ENCODE measurements at places on chromosomes 7 and 10.

DNA sequence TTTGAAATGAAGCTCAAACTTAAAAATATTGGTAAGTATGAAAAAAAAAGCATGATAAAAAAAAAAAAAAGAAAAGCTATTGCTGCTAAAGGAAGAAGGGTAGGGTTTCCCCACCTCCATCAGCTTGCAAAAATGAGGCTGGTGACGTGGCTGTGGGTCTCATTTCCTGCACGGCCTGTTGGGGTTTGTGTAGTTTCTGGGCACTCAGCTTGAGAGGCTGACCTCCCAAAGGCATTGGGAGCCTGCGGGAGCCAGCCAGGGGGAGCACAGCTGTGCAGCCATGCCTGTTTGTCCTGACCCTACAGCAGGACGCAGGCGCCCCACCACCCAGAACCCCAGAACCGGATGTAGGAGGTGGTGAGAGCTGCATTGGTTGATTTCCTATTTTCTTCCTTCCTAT lies 48.8 kb upstream of the CARD11 start:
- no peak for DNase-seq

DNA sequence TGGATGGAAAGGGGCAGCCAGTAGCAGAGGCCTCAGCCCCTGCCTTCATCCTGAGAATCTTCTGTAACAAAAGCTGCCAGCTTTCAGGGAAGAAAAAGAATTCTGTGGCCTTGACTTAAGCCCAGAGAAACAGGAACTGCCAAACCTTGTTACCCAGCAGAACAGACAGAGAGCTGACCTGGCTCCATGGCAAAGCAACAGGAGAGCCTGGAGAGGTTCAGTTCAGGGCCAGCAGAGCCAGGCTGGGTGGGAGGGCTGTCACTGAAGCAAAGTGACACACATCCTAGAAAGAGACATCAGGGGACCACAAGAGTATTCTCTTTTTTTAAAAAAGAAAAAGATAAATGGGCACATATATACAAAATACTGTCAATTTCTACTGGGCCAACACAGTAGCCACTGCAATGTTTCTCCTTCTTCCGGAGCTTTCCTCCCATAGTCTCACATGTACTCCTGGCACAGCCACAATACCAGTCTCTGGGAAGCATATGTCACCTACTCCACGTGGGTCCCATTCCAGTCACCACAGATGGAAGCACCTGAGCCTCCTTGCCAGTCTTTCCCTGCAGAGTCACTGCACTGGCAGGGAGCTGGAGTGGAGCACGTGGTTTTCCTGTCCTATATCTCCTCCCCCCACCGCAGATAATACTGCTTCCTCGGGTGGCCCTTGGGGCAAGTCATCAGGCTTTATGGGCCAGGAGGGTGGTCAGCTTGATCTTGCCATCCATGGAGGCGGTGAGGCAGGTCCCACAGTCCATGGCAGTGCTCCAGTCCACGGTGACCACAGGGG lies 15.2 kb upstream of the CYREN start:
- DNase-seq = no peak

DNA sequence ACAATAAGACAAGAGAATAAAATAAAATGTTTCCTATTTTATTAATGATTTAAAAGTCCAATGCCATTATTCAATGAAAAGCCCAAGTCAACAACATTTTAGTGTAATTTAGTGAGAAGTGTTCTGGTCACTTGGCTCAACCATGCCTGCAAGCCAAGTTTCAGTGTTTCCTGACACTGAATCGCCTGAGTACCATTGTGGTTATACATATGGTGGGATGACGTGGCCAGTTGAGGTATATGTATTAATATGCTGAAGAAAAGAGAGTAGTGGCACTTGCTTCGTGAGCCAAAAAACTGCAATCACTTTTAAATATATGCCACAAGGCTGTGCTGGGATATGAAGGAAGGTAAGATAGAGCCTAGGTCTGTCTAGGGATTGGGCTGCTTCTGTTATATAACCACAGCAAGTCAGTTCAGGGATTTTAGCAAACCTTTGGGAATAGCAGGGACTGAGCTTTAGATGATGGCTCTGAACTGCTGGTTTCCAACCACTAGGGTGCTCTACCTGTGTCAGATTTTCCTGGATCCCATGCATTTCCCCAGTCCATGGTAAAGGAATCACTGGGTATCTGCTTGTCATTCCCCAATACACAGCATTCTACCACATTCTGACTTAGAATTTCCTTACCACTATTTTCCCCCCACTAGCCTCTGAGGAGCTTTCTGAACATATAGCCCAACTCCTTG lies 214.0 kb upstream of the PRPS1L1 start:
- no peak for DNase-seq

DNA sequence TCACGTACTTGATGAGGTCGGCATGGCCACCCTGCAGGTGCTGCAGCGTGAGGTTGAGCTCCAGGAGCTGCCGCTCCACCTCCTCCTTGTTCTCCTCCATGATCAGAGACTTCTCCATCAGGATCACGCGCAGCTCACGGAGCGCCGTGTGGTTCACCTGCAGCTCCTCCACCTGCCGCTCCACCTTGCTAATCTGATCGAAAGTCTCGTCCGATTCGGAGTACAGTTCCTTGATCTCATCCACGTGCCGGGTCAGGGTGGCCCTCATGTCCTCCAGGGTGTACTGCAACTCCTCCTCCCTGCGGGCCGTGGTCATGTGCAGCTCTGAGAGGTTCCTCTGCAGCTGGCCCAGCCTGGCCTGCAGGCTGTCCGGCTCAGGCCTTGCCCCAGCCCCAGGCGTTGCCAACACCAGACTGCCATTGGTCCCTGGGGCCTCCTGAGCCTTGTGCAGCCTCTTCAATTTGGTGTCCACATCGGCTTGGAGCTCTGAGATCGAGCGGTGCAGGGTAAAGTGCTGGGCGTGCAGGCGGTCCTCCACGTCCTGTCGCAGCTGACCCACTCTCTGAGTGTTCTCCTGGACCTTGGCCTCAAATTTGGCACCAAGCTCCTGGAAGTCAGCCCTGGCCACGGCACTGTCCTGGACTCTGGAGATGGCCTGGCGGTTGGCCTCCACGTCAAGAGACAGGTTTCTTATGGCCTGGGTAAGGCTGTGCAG lies 13.9 kb downstream of the MMRN2 start:
- no peak for DNase-seq

GRCh38 chr10:116233230-116233629 lies 39.8 kb downstream of the GFRA1 start:
- no peak for DNase-seq

DNA sequence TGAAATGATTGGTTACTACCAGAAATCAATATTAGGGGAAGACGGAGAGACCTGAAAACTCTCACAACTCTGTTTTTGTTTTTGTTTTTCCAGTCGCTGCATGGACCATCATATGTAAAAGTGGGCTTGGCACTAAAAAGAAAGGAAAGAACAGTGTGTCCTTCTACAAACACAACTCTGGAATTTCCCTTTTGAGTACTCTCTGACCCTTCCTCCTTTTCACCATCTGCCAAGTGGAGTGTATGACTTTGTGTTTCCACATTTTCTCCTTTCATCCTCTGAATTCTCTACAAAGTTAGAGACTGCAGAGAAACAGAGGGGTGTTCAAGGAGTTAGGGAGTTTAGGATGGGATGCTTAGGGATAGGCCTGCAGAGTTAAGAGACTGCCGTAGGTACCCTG lies 92.0 kb downstream of the MDFIC start:
- DNase-seq = no peak

DNA sequence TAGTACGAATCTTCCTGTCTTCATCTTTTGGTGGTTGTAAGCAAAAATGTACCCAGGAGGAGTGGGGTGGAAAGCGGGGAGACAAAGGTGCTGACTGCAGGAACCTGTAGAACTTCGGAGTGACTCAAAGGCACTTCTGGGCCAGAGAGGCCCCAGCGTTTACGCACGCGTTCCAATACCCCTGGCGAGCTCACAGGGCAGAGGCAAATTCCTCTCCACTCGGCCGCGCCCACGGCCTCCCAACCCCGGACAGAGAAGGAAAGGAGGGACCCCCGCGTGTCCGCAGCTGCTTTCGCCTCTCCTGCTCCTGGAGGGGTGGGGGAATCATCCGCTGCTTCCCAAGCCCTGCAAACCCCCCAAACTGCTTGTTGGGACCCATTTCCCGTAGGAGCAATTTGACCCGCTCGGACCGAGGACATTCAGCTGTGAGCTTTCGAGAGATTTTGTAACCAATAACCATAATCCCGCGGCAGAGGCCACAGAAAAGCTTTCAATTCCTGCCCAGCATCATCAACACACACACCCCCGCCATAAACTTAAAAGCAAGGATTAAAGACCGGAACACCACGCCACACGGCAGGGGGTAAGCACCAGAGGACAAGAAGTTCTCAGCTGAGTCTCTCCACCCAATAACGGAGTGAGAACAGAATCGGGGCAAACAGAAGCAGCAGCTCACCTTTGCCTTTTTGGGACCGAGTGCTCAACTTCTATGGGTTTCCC lies 2.3 kb downstream of the IGF2BP3 start:
- DNase-seq = no peak

DNA sequence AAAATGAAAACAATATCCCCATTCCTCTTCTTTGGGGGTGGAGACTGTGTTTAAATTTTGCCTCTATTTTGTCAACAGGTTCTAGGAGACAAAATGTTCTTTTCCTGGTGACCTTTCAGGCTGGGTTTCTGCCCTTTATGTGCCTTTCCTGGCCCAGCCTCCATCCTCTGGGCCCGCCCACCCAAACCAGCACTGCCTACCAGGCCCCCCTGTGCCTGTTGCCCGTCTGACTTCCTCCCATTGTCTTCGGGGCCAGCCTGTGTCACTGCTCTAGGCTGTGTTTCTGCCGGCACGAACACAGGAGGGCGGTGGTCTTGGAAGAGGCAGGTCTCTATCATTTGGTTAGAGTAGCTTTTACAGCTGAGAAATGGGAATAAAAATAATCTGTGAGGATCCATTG lies 13.9 kb downstream of the TSPAN14 start:
- DNase-seq = peak; percentile 58

GRCh38 chr7:652881-653280 lies 73.6 kb upstream of the DNAAF5 start:
- DNase-seq = no peak

GRCh38 chr10:114859222-114859621 lies 37.6 kb downstream of the FHIP2A start:
- DNase-seq = no peak

GRCh38 chr10:84908491-84908890 lies 580.1 kb downstream of the CCSER2 start:
- DNase-seq = no peak

DNA sequence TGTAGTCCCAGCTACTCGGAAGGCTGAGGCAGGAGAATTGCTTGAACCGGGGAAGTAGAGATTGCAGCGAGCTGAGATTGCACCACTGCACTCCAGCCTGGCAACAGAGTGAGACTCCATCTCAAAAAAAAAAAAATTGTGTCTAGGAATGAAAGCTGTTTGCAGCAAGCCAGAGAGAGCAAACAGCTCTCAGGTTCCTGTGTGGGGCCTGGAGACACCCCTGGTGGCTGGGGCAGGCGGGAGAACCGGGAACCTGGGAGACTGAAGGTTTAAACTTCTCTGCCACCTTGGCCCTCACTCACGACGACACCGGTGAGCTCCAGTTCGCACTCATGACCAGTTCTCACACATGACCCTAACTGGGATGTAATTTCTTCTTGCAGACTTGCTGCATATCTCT lies 13.2 kb upstream of the UNCX start:
- DNase-seq = no peak

DNA sequence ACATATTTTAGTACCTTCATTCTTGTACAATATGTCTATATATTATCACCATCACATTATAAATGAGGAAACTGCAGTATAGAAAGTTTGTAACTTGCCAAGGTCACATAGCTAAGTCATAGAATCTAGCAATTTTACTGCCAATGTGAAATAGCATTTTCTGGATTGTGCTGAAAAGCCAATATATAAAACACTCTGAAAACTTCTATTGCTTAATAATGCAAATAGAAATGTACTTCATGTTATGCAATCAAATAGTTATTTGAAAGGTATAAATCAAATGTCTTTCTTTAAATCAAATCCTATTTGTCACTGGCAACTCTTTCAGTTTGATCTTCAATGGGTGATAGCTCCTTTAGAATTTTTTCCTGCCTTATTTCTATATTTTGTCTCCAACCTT lies 129.5 kb downstream of the TMEM26 start:
- DNase-seq = no peak

GRCh38 chr10:96188421-96188820 lies 58.3 kb downstream of the ZNF518A start:
- no peak for DNase-seq

GRCh38 chr7:67344481-67345193 lies 348.0 kb downstream of the TYW1 start:
- no peak for DNase-seq

DNA sequence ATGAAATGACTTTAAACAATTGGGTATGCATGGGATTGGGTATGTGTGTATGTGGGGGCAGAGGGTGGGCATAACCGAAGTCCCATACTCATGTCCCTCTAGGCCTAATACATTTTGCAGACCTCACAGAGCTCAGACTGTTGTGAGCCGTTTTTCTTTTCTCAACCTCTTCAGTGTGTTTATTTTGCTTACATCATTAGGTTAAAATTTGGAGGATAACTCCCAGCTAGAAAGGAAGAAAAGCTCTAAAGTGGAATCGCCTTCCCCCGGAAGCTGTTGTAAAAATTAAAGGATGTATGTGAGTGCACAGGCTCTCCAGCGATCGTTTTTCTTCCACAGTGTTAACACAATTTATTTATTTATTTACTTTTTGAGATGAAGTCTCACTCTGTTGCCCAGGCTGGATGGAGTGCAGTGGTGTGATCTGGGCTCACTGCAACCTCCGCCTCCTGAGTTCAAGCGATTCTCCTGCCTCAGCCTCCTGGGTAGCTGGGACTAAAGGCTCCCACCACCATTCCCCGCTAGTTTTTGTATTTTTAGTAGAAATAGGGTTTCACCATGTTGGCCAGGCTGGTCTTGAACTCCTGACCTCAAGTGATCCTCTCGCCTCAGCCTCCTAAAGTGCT lies 1.5 kb upstream of the H2AZ2 start:
- no peak for DNase-seq

DNA sequence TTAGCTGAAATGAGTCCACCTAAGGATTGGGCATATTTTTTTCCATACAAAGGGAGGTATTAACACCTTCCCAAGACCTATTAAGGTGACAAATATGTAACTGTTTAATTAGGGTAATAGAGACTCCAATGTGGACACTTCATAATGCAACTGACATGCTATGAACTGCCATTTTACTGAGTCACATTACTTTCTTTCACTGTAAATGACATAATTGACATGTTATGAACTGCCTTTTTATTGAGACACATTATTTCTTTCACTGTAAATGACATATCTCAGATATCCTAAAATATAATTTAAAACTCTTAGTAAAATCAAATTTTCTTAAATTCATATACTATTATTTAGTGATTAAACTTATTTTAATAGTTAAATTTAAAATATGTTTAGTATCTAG lies 528.8 kb upstream of the PCDH15 start:
- DNase-seq = no peak

DNA sequence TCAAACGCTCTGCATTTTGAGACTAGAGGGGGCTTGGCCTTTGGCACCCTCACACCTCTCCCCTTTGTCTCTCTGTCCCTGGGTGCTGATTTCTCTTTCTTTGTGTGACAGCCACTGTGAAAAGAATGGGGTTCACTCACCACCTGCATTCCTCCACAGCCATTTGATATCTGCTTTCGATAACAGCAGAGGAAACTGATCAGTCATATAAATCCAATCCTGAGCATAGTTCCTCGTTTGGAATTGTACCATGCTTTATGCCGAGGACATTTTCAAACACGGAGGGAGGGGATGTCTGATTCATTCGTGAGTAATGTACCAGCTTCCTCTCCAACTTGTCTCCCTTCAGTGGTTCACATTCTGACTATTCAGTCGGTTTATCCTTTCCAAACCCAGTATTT lies 15.8 kb downstream of the MET start:
- no peak for DNase-seq

- DNase-seq = no peak
These were observed 74.1 kb upstream of the UNC5B start for GRCh38 chr10:71138166-71138830.
